ENCODE measurements at places on chromosomes 16 and 17. TPM values are rescaled to one million over a fixed set of nuclear protein-coding genes. Genes with fewer than 3 reads are reported as not detected.

- DNase-seq: peak; percentile 80
Observed at GRCh38 chr17:15944759-15945526, at the start of gene ADORA2B. ADORA2B (plus strand) TSS chr17:15945130; CDS start chr17:15945249, 119 bp downstream.

GRCh38 chr16:85120006-85120340 lies 7.7 kb upstream of the CIBAR2 start:
- DNase-seq: no peak

- peak; percentile 53 for DNase-seq
Observed at GRCh38 chr17:2980211-2980903, 83.0 kb downstream of the OR1D5 start.

- no peak for DNase-seq
Observed at GRCh38 chr16:9966569-9967157, 215.6 kb downstream of the GRIN2A start.

- DNase-seq: no peak
Observed at GRCh38 chr17:1726626-1727257, 2.2 kb downstream of the WDR81 start.

CASKIN1 gene
- 2.7 TPM for total RNA-seq

ANKRD40CL gene
- total RNA-seq: not detected

ULK2 gene
- 16.7 TPM for total RNA-seq

EDC4 gene
- 77.5 TPM for total RNA-seq
